GM12891 (cell line): ENCODE measurements at places on chromosomes 6 and 20.
A peak's percentile ranks its signal among the peaks of the same experiment; 100 is the strongest.

DNA sequence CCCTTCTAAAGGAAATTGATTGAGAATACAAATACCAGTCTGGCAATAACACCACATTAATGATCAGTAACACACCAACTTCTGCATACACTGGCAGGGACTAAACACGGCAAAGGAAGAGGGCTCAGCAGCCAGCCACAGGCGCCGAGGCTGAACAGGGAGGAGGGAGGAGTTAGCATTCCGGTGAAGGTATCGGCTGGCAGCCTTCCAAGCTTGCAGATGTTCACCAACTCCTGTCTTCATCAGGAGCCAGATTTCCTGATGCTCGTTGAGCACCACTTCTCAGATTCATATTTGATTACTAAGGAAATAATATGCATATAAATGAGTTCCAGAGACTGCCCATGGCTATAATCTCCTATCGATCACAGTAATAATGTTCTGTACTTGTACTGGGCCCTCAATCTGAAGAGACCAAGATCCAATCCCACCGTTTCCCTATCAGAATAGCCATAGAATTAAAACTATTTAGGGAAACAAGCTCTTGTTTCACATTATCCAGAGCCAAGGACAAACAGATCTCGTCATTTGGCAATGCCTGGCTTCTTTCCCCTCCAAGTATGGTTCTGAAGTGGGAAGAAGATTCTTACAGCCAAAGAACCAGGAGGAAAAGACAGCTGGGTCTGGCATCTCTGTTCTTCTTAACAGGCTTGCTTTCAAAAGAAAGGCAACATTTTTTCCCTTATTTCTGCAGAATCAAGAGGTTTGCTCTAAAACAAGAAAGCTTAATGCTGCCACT, 42.2 kb downstream of the GFOD1 start:
- DNase-seq, result no peak

DNA sequence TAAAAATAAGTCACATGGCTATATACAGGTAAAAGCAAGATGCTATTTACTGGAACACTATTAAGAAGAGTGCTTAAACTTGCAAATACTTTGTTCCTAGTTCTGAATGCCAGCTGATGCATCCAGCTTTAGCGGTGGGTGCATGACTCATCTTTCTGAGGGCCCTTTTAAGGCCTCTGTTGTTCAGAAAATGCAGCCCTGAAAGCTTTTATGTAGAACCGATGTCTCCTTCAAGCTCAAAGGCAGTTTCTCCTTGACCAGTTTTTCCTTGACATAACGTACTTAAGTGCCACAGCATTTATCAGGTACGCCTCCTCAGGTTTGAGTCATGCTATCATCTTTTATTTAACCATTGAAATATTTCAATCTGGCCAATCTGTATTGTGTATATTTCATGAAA, 82.8 kb downstream of the MLIP start:
- DNase-seq, result no peak

- no peak for DNase-seq
Measured at GRCh38 chr6:38646166-38646878, 6.6 kb upstream of the BTBD9 start.

- DNase-seq, result no peak
Measured at GRCh38 chr6:156191895-156192294, 585.3 kb upstream of the ARID1B start.

DNA sequence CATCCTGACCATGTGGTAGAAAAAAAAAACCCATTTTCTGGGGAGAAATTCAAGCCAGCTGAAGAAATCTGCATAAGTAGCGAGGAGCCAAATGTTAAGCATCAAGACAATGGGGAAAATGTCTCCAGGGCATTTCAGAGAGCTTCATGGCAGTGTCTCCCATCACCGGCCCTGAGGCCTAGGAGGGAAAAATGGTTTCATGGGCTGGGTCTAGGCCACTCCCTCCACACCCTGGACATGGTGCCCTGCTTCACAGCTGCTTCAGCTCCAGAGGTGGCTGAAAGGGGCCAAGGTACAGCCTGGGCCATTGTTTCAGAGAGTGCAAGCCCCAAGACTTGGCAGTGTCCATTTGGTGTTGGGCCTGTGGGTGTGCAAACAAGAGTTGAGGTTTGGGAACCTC, 34.4 kb upstream of the B3GAT2 start:
- no peak for DNase-seq

GRCh38 chr20:5642155-5642981, 107.8 kb upstream of the SHLD1 start:
- no peak for DNase-seq

- DNase-seq, result no peak
Measured at GRCh38 chr6:70103798-70104197, 199.1 kb downstream of the COL9A1 start.

- no peak for DNase-seq
Measured at GRCh38 chr20:8094415-8094818, 37.6 kb upstream of the PLCB1 start.

DNA sequence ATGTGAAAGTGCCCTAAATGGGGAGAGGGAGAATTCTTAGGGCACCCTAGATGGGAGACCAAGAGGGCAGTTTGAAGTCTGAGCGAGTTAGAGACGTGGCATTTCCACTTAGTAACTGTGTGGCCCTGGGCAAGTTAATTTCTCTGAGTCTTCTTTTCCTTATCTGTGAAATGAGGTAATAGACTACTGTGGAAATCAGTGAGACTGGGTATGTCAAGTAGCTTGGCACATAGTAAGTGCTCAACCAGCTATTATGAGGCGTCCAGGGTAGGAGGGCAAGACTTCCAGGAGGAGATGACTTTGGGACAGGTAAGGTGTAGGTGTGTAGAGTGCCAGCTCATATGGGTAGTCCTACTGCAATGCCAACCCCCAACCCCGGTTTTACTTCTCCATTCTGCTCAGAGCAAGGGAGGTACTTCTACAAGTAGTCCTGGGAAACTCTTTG, 770 bp downstream of the KIF3B start:
- peak; percentile 44 for DNase-seq

DNA sequence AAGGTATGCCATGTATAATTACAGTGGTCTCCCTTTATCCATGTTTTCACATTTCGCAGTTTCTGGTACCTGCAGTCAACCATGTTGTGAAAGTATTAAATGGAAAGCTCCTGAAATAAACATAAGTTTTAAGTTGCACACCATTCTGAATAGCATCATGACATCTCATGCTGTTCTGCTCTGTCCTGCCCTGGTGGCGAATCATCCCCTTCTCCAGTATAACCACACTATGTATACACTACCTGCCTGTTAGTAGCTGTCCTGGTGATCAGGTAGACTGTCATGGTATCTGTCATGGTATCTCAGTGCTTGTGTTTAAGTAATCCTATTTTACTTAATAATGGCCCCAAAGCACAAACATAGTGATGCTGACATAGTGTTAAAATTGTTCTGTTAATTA, 97.1 kb downstream of the ZFAND3 start:
- no peak for DNase-seq

DNA sequence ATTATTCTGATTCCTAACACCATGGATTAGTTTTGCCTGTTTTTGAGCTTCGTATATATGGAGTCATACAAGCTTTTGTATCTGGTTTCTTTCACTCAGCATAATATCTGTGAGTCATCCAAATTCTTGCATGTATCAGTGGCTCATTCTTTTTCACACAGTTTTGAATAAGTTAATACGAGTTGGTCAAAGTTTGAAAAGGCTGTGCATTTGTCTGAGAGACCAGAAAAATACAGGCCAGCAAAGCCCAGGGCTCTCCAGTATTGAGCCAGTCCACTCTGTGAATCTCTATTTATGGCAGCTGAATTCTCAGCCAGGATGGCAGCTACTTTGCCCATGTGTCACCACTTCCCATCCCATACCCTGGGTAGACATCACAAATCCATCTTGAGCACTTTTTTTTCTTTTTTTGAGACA, 7.2 kb upstream of the CHMP4B start:
- DNase-seq, result no peak

DNA sequence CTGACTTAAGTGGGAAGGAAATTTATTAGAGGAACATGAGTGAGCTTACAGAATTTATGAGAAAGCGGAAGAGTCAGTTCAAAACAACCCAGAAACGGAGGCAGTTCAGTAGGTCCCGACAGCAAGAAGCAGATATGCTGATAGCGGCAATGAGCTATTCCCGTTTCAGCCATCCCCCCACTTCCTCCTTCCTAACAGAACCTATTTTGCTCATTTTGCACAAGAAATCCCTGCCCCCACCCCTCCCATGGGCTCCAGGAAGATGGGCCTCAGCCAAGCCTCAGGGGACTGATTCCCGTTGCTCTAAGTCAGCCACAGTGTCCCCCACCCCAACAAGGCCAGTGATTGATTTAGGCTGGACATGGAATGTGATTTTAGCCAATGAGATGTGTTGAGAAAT, 157.5 kb downstream of the CEBPB start:
- no peak for DNase-seq

DNA sequence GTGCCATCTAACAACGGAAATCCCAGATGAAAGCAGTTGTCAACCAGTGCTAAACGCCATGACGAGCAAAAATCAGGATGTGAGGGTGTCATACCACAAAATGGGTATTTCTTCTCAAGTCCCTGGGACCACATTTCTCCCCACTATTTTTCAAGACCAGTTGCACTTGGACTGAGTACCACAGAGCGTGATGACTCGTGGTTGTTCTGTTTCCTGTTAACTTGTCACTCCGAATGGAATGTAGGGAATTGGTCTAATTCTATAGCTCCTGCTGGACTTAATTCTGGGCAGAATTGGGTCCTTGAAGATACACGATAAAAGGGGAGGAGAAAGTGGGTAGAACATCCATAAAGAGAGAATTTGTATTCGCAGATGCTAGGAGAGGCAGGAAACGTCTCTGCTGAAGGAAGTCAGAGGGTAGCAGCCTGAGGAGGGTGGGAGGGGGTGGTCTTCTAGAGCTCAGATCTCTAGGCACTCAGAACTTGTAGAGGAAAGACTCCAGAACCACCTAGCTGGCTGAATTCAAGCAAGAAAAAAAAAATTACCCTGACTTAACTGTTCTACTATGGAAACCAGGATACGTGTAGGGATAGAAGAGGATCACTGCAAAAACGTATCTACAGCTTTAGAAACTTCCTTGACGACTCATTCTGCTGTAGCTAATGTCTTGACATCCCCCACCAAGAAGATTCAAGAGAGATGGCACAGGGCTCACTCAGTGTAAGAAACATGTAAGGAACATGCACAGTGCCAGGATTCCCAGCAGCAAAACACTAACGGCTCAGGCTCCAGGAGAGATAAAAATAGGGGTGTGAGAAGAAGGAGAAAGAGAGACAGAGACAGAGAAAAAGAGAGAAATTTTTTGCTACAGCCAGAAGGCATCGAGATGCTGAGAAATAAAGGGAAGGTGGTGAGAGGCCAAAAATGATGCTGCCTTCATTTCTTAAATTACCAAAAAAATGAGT, 494.7 kb downstream of the CD83 start:
- no peak for DNase-seq

DNA sequence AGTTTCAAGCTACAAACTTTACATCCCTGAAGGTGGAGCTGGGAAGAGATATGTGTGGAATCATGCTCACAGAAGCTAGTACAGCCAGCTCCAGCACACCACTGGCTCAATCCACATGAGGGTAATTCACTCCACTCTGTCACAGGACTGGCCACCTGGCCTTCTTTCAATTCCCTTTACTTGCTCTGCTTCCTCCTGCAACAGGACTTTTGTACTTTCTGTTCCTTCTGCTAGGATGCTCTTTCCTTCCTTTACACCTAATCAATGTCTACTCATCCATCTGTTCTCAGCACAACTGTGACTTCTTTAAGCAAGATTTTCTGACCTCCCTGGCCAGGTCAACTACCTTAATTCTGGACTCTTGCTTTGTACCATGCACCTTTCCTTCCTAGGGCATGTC, 39.4 kb upstream of the MYB start:
- DNase-seq, result no peak
